ENCODE measurements at places on chromosomes 7 and 10.

- no peak for DNase-seq
Measured at GRCh38 chr10:93138113-93138870, 64.6 kb downstream of the CYP26A1 start.

GRCh38 chr10:11691319-11691755 lies 50.8 kb upstream of the ECHDC3 start:
- DNase-seq, result no peak

- no peak for DNase-seq
Measured at GRCh38 chr10:126262233-126262838, 125.9 kb downstream of the ADAM12 start.

GRCh38 chr10:125983656-125984055 lies 87.3 kb downstream of the FANK1 start:
- no peak for DNase-seq

DNA sequence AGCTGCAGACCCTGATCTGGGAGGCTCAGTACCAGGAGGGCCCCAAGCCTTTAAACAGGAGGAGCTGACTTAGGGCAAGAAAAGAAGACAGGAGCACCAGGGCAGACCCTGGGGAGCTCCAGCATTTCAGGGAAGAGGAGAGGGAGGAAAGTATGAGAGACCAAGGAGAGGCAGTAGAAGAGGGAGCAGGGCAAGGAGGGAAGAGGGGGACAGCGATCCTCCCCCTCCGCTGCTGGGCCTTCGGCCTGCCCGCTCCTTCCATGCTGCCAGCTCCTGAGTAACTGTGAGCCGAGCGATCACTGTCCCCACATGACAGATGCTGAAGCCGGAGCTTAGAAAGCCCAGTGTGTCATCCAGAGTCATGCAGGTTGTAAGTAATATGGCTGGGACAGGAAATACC lies 65.9 kb downstream of the ALOX5 start:
- DNase-seq, result no peak
